ENCODE measurements at places on chromosomes 16 and 17. TPM values are rescaled to one million over a fixed set of nuclear protein-coding genes. Genes with fewer than 3 reads are reported as not detected.
A peak's percentile ranks its signal among the peaks of the same experiment; 100 is the strongest.

DNA sequence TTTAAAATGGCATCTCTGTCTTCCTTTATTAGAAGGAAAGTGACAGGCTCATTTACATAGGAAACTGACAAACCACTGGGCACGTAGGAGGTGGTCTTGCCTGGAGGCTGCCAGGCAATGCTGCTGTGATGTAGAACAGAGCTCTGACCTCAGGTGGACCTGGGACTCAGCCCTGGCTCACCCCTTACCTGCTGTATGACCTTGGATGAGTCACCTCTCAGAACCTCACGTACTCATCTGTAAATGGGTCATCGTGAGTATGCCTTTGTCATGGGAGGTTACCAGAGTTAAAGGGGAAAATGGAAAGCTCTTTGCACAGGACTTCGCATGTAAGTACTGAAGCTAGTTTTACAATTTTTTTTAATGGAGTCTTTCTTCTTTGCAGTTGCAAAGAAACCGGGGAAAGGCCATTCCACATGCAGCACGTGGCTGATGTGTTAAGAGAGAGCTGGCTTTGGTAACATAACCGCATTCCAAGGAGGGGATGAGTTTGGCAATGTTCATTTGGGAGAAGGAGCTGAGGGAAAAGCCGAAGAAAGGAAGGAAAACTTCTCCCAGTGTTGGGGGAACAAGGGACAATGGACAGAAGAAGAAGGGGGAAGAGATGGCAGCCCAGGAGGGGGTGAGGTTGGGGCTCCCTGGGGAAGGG, 37.4 kb upstream of the LONP2 start:
- DNase-seq: peak; percentile 13
- H3K4me3 ChIP-seq: no peak overlapping the region
- no peaks in the 10 kb centered on the region for H3K4me1 ChIP-seq

ATP2A3 gene
- total RNA-seq: 0.18 TPM

- no peaks in the 10 kb centered on the region for H3K36me3 ChIP-seq
- H3K27me3 ChIP-seq: peaks cover 17% of the 10 kb centered on the region
- DNase-seq: no peak
- no peak overlapping the region for H3K27ac ChIP-seq
Measured at GRCh38 chr17:72631568-72631948, 460.9 kb downstream of the SLC39A11 start.

DNAAF8 gene
- total RNA-seq: 0.54 TPM

MPV17L gene
- not detected for total RNA-seq

DNA sequence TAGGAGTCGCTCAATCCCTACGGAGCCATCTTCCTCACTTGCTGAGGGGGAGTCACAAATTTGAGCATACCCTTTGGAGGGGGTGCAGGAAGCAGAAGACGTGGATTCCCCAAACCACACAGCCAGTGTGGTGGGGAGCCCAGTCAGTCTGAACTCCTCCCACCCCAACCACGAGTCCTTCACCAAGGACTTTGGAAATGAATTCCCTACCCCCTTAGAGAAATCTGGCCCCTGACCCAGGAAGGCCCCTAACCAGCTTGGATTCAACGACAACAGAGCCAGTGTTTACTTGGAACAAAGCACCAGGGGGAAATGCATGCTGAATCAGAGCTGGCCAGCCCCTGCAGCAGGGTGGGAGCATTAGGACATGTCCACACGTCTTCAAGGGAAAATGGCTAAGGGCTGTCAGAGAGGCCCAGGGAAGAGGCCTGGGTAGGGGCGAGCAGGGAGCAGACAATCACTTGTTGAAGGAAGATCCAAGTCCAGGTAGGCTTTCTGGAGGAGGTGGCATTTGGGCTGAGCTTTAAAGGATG, 5.5 kb upstream of the TMEM92 start:
- H3K36me3 ChIP-seq: no peaks in the 10 kb centered on the region
- no peaks in the 10 kb centered on the region for H3K27me3 ChIP-seq
- DNase-seq: peak; percentile 51
- H3K27ac ChIP-seq: peak overlapping the region; percentile 88
- peaks cover 80% of the 10 kb centered on the region for H3K4me1 ChIP-seq
- no peak overlapping the region for H3K4me3 ChIP-seq

- no peaks in the 10 kb centered on the region for H3K4me1 ChIP-seq
- no peak for DNase-seq
- H3K36me3 ChIP-seq: peaks cover 51% of the 10 kb centered on the region
Measured at GRCh38 chr17:78075011-78075410, 53.5 kb downstream of the TMC6 start.

GRCh38 chr17:50076591-50077235, 18.4 kb upstream of the PDK2 start:
- H3K4me3 ChIP-seq: no peak overlapping the region
- H3K27ac ChIP-seq: no peak overlapping the region
- no peaks in the 10 kb centered on the region for H3K4me1 ChIP-seq
- no peaks in the 10 kb centered on the region for H3K27me3 ChIP-seq
- DNase-seq: no peak
- peaks cover 78% of the 10 kb centered on the region for H3K36me3 ChIP-seq

- no peaks in the 10 kb centered on the region for H3K27me3 ChIP-seq
- peaks cover 8% of the 10 kb centered on the region for H3K4me1 ChIP-seq
- H3K4me3 ChIP-seq: no peak overlapping the region
- no peak for DNase-seq
Measured at GRCh38 chr17:46127524-46127923, 65.7 kb downstream of the KANSL1 start.

DNA sequence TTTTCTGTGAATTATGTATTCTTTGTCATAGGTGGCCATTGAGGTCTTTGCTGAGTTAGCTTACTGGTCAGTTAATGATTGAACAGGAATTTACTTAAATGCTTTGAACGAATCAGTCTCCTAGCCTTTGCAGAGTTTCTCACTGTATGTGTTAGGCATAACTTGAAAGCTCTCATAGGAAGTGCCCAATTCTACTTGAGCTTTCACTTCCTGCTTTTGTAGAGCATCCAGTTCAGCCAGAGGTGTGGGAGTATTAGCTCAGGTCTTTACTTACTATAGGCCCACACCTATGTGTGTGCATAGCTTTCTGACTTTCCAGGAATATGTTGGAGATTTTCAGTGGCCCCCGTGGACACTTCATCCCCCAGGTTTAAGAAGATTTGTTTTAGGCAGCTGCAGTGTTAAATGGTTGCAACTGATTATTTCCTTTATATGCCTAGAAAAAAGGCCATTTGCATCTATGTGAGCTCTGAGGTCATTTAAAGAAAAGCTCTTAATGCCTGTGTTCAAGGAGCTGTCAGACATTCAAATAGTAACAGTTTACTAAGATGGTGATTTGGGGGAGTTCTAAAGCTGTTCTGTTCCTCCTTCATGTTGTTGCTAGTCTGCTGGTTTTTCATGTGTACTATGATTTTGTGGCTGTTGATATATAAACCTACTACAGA, 62.3 kb downstream of the PHKB start:
- no peak overlapping the region for H3K27ac ChIP-seq
- H3K4me1 ChIP-seq: no peaks in the 10 kb centered on the region
- no peaks in the 10 kb centered on the region for H3K27me3 ChIP-seq

CACNG5 gene
- total RNA-seq: not detected

DNA sequence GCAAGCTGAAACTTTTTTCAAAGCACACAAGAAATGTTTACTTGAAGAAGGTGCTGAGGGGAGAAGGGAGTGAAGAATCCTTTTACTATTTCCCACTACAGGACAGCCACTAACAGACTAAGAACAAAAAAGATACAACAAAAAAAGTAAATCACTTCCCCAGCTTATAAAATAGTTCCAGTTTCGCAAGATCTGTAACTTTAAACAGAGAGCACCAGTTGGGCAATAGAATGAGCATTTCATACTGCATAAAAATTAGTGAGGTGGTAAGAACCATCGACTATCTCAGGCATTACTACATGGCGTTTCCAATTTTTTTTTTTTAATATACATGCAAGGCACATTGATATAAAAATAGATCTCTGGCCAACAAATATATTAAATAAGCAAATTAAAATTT, 11.1 kb downstream of the CRYBA1 start:
- peaks cover 8% of the 10 kb centered on the region for H3K4me1 ChIP-seq
- peak; percentile 60 for DNase-seq
- H3K27ac ChIP-seq: no peak overlapping the region
- no peaks in the 10 kb centered on the region for H3K27me3 ChIP-seq

ARL17B gene
- total RNA-seq: 4.8 TPM

DNA sequence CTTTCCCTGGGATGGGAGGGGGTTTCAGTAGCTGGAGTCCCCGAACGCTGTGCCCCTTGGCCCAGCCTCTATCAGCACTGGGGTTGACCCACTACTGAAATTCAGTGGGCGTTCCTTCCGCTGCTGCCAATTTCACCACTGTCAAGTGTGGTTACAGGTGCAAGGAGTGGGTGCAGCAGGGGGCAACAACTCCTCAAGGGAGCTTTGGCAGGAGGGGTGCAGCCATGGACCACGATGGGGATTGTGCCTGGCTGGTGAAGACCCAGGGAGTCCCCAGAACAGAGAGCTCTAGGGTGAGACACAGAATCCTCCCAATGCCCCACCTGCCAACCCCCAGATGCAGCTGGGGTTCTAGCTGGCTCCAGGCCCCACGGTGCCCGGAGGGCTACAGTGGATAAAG, 123.5 kb upstream of the SDK2 start:
- H3K36me3 ChIP-seq: no peaks in the 10 kb centered on the region
- H3K27me3 ChIP-seq: no peaks in the 10 kb centered on the region
- DNase-seq: no peak
- no peak overlapping the region for H3K4me3 ChIP-seq
- no peaks in the 10 kb centered on the region for H3K4me1 ChIP-seq
- no peak overlapping the region for H3K27ac ChIP-seq

Measured in IMR-90 (cell line).